ENCODE measurements at places on chromosomes 12 and 14.

DNA sequence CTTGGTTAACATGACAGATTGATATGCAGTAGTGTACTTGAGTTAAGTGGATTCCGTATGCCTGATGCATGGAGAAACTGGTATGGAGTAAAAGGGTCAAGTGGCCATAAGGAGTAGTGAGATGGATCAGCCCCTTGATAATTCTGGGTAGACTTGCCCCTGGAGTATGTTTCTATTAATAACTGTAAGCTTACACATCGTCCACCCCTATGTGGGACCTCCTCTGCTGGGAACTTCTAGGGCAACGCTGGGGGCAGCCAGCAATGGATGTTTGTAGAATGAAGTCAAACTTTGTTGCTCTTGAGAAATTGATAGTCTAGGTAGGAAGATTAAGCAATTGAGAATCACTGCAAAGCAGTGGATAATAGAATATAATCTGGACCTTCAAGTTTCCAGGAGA is 3.5 kb downstream of the C12orf75 start:
- no peak for DNase-seq

DNA sequence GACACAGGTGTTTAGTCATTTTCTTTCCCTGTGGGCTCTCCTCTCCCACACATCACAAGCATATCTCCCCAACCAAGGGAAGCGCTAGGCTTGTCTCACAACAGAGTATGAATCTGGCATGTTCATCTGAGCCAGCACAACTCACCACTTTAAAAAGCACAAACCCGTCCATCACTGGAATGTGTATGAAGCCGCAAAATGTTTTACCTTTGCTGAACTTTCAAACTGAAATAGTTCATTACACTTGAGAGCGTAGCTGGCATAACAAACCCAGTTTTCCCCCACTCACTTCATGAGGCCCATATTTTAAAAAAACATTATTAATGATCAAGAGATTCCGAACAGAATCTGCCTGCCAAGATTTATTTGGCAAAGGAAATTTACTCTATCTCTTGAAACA is 15.8 kb downstream of the NID2 start:
- DNase-seq = no peak

- DNase-seq = no peak
These were observed 41.2 kb upstream of the LRRC10 start for GRCh38 chr12:69651922-69652321.

GRCh38 chr14:55333711-55334485 is 62.7 kb downstream of the FBXO34 start:
- DNase-seq = peak; percentile 33

DNA sequence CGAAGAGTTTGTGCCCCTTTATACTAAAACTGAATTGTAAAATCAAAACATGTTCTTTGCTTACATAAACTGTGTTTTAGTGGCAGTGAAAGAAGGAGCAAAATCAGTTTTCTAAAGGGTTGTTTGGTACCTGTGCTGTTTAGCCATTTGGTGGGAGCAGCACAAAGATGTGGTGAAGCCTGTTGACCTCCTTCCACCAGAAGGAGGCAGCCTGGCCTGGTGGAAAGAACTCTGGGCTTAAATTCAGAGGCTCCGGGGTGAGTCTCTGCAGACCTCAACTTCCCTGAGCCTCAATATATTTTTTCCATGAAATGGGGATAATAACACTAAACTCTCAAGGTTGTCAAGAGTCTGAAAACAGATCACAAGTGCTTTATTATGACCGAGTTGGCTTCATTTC is 502.5 kb downstream of the VRK1 start:
- peak; percentile 41 for DNase-seq

- DNase-seq = peak; percentile 89
These were observed 19.3 kb upstream of the KRT7 start for GRCh38 chr12:52213564-52214420.

DNA sequence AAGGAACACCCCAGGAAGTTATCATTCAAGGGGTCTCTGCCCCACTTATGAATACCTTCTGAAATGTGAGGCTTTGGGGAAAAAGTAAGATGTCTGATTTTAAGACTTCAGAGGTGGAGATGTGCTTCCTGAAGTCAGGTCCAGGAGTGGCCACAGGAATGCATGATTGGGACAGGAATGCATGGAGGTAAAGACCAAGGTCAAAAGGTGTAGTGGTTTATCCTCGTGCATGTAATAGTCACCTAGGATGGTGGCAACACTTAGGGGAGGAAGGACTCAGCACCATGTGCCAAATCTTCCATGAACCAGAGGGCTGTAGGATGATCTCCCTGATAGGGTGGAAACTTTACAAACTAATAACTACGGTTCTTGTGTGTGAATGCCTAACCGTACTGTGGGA is 217.3 kb downstream of the C12orf75 start:
- no peak for DNase-seq

DNA sequence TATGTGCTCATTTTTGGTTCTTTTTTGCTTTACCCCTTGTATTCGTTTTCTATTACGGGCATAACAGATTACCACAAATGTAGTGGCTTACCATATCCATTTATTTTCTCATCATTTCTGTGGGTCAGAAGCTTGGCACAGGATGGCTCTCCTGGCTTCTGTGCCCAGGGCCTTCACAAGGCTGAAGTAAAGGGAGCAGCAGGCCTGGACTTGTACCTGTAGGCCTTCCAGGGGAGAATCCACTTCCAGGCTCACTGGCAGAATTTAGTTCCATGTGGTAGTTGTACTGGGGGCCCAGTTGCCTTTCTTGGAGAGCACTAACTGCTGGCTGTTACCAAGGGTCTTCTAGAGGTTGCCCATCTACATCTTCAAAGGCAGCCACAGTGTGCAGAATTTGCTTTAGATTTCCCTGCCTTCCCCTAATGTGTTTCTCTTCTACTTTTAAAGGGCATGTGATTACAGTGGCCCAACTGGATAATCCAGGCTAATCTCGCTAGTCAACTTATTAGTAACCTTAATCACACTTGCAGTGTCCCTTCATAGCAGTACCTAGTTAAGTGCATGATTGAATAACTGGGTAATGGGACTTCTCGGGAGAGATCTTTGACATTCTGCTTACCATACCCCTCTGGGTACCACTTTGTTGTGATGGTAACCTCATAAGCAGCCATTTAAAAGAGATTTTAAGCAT is 67.0 kb downstream of the CRADD start:
- DNase-seq = no peak

- DNase-seq = peak; percentile 59
These were observed 114.5 kb upstream of the NCOR2 start for GRCh38 chr12:124681779-124682391.

- DNase-seq = no peak
These were observed 64.5 kb downstream of the KCNK13 start for GRCh38 chr14:90126260-90126659.

- no peak for DNase-seq
These were observed 49.4 kb upstream of the TMCC3 start for GRCh38 chr12:94699801-94700200.

DNA sequence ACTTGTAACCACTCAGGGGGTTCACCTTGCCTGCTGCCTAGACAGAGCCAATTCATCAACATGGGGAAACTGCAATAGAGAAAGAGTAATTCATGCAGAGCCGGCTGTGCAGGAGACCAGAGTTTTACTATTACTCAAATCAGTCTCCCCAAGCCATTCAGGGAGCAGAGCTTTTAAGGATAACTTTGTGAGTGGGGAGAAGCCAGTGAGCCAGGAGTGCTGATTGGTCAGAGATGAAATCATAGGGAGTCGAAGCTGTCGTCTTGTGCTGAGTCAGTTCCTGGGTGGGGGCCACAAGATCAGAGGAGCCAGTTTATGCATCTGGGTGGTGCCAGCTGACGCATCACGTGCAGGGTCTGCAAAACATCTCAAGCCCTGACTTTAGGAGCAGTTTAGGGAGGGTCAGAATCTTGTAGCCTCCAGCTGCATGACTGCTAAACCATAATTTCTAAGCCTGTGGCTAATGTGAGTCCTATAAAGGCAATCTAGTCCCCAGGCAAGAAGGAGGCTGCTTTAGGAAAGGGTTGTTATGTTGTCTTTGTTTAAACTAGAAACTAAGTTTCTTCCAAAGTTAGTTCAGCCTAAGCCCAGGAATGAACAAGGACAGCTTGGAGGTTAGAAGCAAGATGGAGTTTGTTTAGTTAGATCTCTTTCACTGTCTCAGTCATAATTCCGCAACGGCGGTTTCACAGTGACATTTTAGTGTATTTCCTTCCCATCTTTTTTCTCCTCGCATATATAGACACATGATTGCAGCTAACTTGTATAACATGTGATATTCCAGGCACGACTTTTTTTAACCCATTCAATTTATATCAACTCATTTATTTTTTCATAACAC is 68.9 kb upstream of the NCOR2 start:
- DNase-seq = peak; percentile 72

DNA sequence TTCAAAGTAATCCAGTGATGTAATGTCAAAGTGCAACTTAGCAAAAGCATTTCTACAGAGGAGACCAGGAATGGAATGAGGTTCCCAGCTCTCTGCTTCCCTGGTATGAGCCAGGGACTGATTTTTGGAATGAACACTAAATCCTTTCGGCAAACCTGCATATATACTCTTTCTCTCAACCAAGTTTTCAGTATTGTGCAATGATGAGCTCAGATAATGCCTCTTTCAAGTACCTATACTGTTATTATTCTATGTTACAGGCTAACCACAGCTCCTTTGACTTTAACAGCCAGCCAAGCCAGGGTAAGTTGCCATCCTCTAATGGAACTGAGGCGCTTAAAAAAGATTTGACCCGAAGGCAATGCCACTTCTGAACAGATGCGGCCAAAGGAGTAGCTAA is 104.9 kb upstream of the FSCB start:
- no peak for DNase-seq

DNA sequence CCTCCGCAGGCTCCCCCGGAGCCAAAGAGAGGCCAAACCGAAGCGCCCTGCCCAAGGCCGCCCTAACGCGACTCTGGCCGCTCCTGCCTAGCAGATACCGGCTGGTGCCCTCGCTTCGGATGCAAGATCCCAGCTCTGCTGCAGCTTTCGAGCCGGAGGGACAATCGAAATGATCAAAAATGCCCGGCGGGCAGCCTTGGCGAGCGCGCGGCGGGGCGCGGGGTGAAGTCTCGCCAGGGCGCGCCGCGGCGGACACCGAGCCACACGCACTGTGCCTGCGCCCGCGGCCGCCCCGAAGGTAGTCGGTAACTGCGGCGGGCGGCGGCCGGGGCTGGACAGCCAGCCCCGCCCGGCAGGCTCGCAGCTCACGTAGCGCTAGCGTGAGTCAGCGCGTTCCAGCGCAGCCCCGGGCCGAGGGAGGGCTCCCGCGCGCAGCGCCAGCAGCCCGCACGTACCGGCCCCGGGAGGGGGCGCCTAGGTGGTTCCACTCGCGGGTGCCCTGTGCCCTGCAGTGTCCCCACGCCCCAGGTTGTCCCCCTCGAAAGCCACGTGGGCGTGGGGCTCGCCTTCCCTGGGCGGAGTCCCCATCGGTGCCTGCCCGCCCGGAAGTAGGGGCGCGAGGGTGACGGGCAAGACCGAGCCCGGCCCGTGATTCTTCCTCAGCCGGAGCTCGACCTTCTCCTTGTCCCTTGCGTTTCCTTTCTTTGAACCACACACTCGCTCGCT is 109.2 kb upstream of the EGLN3 start:
- DNase-seq = peak; percentile 85

- DNase-seq = no peak
These were observed 66.1 kb downstream of the PDZRN4 start for GRCh38 chr12:41254004-41254914.

DNA sequence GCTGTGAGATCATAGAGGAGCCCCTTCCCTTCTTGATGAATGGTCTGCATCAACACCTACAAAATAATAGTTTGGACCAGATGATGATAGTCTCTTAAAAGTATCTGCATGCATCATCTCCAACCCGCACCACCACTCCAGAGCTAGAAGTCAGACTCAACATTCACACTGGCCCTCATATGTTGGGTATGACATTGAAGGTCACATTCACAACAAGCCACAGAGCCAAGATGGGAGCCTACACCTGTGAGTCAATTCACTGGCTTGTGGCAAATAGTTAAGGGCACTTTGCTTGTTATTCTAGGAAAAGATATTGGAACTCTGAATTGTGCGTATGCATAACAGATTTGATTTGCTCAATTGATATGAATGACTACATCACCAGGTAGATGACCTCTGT is 1197.9 kb downstream of the VRK1 start:
- no peak for DNase-seq

GRCh38 chr14:56085471-56085870 is 32.7 kb upstream of the PELI2 start:
- DNase-seq = no peak

GRCh38 chr12:49527361-49528130 is 11.3 kb upstream of the KCNH3 start:
- DNase-seq = no peak

DNA sequence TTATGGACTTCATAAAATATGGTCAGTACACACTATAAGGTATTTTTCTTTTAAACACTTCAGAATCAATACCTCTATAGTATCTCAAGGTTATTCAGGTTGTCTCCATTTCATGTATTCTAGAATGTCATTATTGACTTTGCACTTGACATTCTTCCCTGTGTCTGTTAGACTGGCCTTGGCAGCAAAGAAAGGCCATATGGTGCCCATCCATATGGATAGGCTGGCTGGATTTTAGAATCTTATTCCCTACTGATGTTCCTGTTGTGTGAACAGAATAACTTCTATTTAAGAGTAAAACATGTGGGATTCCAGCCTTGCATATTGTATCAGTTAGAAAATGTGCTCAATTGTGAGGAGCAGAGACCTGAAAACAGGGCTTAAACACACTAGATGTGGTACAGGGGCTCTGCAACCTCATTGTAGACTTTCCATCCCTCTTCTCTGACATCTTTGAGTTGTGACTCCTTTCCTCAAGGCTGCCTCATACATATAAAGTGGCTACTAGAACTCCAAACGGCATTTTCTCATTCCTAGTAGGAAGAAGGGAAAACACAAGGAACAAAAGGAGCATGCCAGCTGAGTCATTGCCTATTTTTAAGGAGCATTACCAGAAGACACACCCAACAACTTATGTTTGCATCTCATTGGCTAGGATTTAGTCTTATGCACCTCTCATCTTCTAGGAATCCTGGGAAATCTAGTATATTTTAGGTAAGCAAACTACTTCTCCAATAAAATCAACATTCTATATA is 221.2 kb upstream of the TMPO start:
- no peak for DNase-seq

DNA sequence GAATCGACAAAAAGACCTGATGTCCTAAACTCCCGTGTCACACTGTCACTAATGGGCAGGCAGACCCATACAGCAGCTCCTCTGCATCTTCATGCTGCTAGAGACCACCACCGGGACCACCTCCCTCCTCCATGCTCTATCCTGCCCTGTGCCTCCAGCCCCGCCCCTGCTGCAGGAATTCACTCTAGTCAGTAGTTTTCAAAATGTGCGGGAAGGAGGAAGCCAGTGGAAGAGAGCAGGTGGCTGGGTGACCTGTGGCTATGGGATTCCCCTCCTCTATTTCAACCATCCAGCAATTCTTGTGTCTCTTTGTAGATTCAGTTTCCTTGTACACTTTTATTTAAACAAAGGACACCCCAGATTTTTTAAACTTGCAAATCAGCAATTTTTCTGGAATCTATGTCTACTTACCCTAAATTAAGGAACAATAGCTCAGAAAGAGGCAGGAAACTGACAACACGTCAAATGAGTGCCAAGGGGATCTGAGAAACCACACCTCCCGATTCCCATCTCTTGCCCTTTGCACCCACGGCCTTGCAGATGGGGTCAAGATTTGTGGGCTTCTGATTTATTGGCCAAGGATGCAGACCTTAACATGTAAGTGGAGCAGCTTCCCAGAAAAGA is 20.4 kb upstream of the MAP1LC3B2 start:
- no peak for DNase-seq

- no peak for DNase-seq
These were observed 112.0 kb upstream of the TMCC3 start for GRCh38 chr12:94762259-94762942.

GRCh38 chr12:66552716-66553115 is 126.2 kb downstream of the GRIP1 start:
- DNase-seq = no peak

- DNase-seq = no peak
These were observed 4.6 kb upstream of the OTUB2 start for GRCh38 chr14:94021416-94022157.
